ENCODE measurements at places on chromosomes 5 and 9.

DNA sequence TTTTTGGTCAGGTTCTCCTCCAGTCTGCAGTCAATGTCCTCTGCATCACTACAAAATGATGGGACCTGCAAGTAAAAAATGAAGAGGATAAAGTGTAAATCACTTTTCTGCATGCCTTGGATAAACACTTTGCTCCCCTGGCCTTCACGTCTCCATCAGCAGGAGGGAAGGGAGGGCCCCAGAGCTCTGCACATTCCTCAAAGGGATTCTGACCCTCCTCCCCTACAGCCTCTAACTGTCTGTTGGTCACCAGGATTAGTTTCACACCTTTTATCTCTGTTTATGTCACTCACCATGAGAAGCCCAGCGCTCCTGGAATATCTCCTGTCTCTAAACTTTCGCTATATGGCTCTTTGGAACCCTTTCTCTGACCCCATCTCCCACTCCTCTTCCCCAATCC, 103.3 kb downstream of the SVEP1 start:
- no peak for DNase-seq

GRCh38 chr5:132385326-132386105, 16.0 kb downstream of the SLC22A5 start:
- DNase-seq: peak; percentile 71

- no peak for DNase-seq
These were observed 61.4 kb upstream of the RANBP3L start for GRCh38 chr5:36363101-36363500.

DNA sequence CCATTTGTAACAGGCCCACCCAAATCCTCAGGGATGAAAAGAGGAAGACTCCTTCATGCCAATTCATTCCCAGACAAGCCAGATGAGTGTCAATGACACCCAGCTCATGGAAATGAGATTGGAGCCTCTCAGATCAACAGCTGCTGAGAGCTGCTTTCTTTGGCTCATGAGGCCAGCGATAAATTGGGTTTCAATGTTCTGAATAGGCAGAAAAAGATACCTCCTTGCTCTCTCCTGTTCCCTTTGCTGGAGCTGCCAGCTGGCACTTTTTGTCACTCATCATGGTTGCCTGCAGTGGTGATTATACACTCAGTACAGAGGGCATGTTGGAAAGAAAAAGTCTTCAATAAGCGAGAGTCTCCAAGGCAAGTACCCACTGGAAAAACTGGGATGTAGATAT, 47.1 kb downstream of the SH3RF2 start:
- no peak for DNase-seq

- no peak for DNase-seq
These were observed 2228.7 kb upstream of the WWC1 start for GRCh38 chr5:166062719-166063118.

DNA sequence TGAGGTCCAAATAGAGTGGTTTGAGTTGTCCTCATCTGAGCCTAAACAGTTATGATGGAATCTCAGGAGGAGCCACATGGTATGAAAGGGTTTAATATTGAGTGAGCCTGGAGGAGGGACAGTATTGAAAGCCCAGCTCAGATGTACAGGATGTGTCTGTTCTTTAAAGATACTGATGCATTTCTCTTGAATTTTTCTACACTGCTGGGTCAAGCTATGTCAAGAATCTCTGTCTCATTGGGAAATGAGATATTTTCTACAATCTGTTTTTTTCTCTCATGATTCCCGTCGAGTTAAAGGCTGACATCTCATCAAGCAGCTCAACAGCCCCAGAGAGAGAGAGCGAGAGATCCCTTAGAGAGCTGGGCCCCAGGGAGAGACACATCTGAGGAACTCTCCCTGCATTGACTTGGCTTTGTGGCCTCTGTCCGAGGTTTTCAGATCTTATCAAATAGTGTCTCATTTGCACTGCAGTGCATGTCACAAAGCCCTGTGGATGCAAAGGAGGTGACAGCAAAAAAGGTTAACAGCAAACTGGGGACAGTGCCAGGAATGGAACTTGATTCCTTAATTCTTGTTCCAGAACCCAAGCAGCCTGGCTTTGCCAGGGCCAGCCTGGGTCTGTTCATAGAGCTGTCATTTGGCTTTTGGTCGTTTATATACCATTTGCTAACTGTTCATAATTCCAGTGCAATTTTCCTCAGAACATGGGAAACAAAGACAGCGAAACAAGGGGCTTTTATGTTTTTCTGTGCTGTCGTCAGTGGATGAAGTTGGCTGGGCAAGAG, 19.0 kb upstream of the ACTBL2 start:
- no peak for DNase-seq

DNA sequence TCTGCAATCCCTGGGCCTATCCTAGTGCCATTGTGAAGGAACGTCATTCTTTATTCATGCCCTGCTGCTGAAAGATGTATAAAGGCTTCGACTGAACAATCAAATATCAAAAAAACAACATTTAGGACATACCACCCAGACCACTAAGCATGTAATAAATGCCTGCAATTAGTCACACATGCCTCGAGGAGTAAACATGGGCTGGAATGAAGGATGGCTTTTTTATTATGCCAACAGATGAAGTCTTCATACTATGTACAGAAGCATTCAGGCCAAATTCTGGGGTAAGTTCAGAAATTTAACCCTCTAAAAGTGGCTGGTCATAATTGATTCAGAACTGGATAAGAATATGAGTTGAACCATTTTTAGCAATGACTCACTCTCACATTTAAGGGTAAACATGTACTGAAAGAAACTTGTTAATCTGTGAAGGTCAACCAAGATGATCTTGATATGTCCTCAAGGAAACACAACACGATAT, 38.1 kb downstream of the FAM240B start:
- no peak for DNase-seq

Measured in stimulated activated CD4-positive, alpha-beta T cell treated with anti-CD3 and anti-CD28 coated beads, Interleukin-1b, Interleukin-23, amount 100 ng/mL, for 48 hours (primary cell).